NCI-H446 treated with DMSO at 0.1 percent for 48 hours (cell line): ENCODE measurements at places on chromosomes 12 and 14.

- DNase-seq: no peak
These were observed 7.8 kb upstream of the LUM start for GRCh38 chr12:91119089-91119488.

DNA sequence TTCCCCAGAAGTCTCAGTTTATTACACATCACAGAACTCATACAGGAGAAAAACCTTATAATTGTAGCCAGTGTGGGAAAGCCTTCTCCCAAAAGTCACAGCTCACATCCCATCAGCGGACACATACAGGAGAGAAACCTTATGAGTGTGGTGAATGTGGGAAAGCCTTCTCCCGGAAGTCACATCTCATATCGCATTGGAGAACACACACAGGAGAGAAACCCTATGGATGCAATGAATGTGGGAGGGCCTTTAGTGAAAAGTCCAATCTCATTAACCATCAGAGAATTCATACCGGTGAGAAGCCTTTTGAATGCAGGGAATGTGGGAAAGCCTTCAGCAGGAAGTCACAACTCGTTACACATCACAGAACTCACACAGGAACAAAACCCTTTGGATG, 20.1 kb downstream of the ZNF84 start:
- DNase-seq: no peak

- no peak for DNase-seq
These were observed 113.7 kb downstream of the TRAFD1 start for GRCh38 chr12:112239020-112239419.

DNA sequence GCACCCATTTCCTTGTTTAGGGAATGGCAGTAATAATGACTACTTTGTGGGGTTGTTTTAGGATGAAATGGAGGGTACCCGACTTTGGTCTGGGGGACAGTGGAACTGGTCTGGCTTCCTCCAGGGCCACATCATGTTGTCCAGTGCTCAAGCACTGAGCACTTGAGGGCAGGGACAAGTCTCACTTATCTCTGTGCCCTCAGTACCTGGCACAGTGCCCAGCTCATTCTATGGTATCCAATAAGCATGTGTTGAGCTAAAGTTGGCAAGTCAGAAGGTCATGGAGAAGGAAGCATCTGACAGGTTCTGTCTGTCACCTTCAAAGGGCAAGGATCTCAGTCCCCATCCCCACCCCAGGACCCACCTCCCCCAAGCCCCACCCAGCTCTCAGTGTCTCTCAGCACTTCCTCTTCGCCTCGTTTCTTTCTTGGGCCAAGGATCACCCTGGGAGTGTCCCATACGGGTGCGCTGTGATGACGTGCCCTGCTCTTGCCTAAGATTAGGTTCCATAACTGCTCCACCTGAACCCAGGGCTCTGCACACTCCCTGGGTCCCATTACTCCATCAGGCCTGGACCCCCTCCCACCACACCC, 24.3 kb upstream of the TMEM106C start:
- no peak for DNase-seq

DNA sequence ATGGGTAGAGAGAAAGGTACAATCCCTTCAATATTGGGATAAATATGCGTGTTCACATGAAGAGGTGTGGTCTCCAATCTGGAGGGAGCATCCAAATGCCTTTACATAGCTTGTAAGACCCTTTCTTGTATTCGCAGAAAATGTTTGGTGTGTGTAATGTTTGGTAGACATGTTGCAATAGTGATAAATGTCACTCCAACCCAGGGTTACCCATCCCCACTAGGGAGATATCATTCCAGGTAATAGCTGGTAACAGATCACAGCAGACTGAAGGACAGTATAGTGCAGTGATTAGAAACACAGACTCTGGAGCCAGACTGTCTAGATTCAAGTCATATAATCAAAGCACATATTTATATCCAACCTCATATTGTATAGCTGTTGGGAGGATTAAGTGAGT, 733.6 kb upstream of the TBX3 start:
- DNase-seq: no peak

- no peak for DNase-seq
These were observed 115.8 kb downstream of the ETNK1 start for GRCh38 chr12:22740656-22741355.

DNA sequence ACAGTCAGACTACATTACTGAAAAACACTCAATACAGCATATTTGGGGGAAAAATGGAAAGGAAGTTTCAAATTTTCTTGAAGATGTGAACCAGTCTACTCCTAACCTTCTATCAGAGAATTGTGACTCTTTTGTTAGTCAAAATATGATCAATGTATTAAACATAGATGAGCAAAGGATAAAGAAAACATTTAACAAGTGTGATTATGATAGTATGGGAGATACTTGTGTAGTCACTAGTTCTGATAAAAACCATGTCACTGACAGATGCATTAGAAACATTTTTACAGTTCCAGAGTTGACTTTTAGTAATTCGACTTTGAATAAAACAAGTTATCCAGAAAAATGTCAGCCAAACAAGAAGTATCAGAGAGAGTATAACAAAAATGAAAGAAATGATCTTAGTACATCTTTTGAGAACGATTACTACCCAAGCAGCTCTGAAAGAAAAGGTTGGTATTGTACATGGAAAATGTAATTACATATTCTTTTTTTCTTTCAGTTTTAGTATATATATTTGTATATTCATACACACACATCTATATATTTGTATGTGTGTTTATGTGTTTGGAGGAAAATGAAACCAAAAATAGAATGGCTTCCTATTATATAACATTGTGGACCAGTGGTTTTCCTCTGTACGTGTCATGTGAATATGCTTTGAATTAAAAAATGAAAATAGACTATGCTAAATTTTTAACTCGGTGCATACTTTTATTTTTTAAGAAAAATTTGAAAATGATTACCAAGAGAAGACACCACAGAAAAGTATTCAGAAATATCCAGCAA, 63.3 kb upstream of the ABCD2 start:
- no peak for DNase-seq

DNA sequence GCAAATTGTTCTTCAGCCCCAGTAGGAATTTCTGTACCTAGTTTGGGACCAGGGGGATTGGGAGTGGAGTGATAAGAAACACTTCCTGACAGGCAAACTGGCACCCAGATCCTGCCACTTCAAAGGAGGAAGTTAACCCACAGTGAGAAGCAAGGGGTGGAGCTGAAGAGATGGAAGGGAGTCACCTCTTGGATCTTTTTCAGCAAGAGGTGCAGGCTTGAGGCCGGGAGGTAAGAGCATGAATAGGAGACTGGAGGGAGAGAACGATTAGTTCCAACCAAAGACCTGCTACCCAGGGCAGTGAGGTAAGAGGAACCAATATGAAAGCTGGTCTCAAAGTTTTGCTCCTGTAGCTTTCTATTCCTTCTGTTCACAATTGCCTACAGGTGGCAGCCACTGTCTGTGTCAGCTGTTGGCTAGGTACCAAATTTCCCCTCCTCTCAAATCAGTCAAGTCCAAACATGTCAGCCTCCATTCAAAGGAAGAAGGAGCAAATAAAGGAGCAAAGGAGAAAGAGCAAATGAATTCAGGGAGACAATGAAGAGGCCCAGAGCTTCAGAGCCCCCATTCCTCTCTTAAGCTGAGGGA, 14.9 kb upstream of the TAC3 start:
- peak; percentile 4 for DNase-seq

- no peak for DNase-seq
These were observed 10.5 kb downstream of the MMP14 start for GRCh38 chr14:22846811-22847307.

GRCh38 chr14:101082436-101083384, 179.2 kb upstream of the RTL1 start:
- no peak for DNase-seq

DNA sequence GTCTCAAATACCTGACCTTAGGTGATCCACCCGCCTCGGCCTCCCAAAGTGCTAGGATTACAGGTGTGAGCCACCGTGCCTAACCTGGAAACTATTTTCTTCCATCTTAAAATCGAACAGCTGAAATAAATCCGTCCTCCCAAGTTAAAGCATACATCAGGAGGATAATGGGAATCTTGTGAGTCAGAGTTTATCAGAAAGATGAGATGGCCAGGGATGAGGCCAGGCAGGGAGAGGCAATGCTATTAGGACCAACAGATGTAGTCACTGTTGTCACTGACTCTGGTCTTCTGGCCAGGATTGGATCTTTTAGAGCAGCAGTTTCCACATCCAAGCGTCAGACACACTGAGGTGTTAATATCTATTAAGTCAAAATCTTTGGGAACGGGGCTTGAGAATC, 61.7 kb upstream of the USP44 start:
- DNase-seq: no peak

DNA sequence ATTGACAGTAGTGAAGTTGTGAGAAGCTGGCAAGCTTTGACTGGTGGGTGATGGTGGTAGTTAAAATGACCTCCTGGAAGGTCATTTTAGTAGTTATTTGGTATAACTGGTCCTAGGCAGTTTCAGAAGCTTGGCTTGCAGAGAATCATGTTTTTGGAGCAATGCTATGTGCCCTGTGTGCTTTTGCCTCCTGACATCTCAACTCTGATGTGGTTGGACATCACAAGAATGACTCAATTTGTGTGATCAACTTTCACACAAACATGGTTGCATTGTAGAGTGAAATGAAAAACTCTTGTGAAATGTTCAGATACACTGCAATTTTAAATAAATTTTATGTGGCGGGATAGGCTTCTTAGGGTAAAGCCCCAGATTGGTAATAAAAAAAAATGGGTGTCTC, 8.3 kb upstream of the ABCD2 start:
- DNase-seq: no peak

DNA sequence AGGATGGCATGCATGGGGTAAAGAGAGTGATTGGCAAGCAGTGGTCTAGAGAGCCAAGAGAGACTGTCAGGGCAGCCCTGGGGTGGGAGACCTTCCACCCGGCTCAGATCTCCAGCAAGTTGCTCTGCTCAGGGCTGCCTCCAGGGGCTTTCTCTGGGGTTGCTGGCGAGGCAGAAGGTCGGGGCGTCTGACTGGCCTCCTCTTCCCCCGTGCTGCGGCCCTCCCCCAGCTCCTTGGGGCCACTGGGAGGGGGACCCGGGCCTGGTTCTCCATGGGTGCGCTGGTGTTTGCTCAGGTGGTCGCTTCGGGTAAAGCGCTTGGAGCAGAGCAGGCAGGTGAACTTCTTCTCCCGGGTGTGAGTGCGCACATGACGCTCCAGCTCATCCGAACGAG, 6.6 kb upstream of the AAAS start:
- DNase-seq: no peak

- DNase-seq: no peak
These were observed 29.5 kb downstream of the MEG3 start for GRCh38 chr14:100855256-100855930.

DNA sequence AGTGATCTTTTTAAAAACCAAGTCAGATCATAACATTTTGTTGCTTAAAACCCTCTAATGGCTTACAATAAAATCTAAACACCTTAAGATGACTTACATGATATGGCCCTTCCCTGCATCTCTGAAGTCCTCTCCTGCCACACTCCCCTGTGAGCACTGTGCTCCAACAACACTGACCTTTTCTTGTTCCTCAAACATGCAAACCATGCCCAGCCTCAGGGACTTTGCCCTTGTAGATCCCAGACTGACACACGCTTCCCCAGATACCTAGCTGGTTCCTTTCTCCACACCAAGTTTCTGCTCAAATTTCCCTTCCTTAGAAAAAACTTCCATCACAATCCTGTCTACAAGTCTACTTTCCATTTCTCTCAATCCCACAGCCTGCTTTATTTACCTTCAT, 128.6 kb downstream of the IPO8 start:
- no peak for DNase-seq

DNA sequence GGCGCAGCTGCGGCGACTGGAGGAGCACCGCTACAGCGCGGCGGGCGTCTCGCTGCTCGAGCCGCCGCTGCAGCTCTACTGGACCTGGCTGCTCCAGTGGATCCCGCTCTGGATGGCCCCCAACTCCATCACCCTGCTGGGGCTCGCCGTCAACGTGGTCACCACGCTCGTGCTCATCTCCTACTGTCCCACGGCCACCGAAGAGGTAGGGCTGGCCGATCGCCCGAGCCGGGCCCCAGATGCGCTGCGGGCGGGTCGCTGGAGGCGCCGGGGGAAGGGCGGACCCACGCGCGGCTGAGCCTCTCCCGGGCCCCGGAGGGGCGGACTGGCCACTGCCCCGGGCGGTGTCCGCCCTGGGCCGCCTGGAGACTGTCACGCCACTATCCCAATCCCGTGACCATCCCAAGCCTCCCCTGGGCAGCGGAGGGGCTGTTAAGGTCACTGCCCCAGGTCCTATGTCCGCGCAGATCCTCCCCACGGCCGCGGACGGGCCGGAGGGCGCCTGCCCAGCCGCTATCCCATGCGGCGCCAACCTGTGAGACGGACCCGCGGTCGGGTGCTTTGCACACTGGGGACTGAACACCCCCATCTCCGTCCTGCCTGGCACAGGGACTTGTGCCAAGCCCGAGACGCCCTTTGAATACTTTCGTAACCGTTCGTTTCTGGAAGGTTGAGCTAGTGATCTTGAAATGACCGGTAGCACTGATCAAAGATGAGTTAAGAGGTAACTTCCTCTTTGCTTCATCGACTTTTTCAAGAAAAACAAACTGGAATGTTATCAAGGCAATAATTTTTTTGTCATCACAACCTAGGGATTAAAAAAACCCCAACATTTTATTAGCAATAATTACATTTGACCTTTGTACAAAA, 725 bp downstream of the CHPT1 start:
- no peak for DNase-seq

DNA sequence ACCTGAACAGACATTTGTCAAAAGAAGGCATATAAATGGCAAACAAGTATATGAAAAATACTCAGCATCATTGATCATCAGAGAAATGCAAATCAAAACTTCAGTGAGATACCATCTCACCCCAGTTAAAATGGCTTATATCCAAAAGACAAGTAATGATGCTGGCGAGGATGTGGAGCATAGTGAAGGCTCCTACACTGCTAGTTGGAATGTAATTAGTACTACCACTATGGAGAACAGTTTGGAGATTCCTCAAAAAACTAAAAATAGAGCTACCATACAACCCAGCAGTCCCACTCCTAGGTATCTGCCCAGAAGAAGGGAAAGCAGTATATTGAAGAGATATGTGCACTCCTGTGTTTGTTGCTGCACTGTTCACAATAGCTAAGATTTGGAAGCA, 146.1 kb downstream of the TGFB3 start:
- no peak for DNase-seq

- DNase-seq: no peak
These were observed 479.7 kb upstream of the MGAT4C start for GRCh38 chr12:86735851-86736250.

DNA sequence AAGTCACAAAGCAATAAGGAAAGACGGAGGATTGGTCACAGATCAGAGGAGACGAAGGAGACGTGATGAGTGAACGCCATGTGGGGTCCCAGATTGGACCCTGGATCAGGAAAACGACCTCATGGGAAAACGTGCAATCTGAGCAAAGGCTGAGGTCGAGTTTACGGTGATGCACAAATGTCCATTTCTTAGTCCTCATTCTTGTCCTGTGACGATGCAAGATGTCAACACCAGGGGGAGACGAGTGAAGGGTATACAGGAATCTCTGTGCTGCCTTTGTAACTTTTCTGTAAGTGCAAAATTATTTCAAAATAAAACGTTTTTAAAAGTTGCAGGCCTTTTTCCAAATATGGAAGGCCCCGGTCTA, 329.8 kb downstream of the MED13L start:
- DNase-seq: no peak

GRCh38 chr12:99772274-99772673, 124.7 kb downstream of the GARIN6 start:
- no peak for DNase-seq
